ENCODE measurements at places on chromosomes 2 and 18.

GRCh38 chr18:59114160-59114559 lies 25.5 kb upstream of the SEC11C start:
- DNase-seq = no peak

GRCh38 chr2:159119652-159120257 lies 151.3 kb downstream of the TANC1 start:
- no peak for DNase-seq

GRCh38 chr2:133497270-133497893 lies 70.9 kb downstream of the NCKAP5 start:
- no peak for DNase-seq

DNA sequence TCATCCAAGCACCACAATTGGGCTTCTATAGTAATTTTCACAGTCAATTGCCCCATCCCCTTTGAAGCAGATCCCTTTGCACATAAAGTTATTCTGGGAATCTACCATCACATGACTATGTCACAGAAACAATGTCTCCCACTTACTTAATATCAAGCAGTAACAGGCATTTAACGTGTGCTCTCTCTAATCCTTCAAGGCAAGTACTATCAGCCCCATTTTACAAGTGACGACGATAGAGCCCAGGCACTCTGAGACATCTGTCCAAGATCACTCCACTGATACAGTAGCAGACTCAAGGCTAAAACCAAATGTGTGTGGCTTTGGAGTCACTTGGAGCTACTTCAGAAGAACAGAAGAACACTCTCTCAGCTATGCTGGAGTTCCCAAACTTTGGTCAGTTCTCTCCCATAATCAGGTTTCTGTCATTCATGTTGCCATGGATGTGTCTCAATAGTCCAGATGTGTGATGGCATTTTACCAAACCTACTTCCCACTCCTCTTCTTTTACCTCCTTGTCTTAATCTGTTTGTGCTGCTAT lies 39.7 kb downstream of the PID1 start:
- DNase-seq = no peak
